Right cardiac atrium (tissue), 5 donors: ENCODE measurements at places on chromosomes 11 and 22.

GRCh38 chr11:62853279-62853965, 14.0 kb upstream of the WDR74 start:
- no peak for DNase-seq

- no peak for DNase-seq
Measured at GRCh38 chr11:120715239-120715638, 203.7 kb downstream of the GRIK4 start.

DNA sequence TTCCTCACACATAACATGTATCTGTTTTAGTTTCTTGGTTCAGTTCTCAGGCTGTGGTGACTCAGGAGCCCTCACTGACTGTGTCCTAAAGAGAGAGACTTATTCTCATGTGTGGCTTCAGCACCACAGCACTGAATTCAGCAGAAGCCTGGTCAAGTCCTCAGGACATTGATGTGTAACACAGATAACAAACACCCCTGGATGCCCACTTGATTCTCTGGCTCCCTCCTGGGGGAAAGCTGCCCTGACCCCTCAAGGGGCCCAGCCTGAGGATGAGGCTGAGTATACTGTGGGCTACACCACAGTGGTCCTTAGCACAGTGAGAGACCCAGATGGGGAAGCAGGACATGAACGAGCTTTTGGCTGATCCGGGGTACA, 87.2 kb upstream of the VPREB1 start:
- DNase-seq: no peak

GRCh38 chr11:46856605-46857343, 10.7 kb upstream of the CKAP5 start:
- DNase-seq: no peak

GRCh38 chr11:77150836-77151235, 22.8 kb downstream of the MYO7A start:
- DNase-seq: no peak

DNA sequence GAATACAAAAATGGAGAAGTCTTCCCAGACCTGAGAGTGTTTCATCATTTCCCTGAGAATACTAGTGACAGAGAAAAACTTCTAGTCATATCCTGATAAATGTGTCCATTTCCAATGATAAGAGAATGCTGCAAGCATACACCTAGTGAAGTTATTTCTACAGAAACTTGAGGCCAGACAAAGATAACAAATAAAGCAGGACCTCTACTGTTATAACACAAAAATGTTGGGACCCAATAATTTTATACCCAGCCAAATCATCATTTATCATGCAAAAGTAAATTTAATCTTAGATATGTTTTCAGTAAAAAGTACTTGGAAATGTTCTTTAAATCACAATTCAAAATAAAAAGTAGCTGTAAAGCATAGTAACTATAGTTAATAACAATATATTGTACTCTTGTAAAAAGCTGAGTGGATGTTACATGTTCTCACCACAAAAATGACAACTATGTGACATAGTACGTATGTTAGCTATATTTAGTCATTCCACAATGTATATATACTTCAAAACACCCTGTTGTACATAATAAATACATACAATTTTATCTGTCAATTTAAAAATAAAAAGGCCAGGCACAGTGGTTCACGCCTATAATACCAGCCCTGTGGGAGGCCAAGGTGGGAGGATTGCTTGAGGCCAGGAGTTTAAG, 12.6 kb downstream of the RRAS2 start:
- DNase-seq: no peak

- DNase-seq: no peak
Measured at GRCh38 chr11:130131961-130132850, 27.4 kb upstream of the ST14 start.

DNA sequence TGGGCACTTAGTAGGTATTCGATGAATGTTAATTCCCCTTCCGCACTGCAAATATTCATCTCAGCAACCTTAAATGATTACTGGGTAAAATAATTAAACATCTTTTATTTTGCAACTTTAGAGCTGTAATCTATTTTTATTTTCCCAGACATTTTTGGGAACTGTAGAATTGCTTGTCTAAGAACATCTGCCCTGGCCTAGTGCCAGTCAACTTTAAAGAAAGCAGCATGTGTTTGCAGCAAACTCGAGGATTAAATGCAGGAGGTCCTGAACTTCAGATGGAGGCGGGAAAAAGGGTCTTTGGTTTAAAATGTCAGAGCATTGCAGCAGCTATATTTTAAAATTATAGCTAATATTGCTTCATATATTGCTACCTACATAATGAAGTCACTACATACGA, 190.0 kb downstream of the PGR start:
- DNase-seq: no peak

DNA sequence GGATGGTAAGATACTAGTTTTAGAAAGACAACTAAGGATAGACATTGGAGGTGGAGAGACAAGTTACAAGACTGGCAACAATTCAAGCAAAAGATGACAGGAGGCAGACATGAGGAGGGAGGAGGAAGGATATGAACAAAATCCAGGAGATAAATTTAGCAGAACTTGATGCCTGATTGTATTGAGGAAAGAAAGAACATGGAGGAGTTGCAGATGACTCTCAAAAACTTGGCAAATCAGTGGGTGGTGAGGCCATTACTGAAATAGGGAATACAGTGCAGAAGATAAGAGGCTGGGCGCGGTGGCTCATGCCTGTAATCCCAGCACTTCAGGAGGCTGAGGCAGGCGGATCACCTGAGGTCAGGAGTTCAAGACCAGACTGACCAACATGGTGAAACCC, 2.7 kb upstream of the UPB1 start:
- DNase-seq: no peak

- DNase-seq: no peak
Measured at GRCh38 chr11:79672786-79673185, 232.0 kb upstream of the TENM4 start.

- DNase-seq: no peak
Measured at GRCh38 chr11:101487775-101488174, 96.0 kb downstream of the TRPC6 start.

- DNase-seq: no peak
Measured at GRCh38 chr22:25602916-25603315, 38.4 kb downstream of the GRK3 start.

- no peak for DNase-seq
Measured at GRCh38 chr11:117290809-117291396, at the start of gene BACE1-AS. Gene BACE1-AS (plus strand): TSS chr11:117291346.

DNA sequence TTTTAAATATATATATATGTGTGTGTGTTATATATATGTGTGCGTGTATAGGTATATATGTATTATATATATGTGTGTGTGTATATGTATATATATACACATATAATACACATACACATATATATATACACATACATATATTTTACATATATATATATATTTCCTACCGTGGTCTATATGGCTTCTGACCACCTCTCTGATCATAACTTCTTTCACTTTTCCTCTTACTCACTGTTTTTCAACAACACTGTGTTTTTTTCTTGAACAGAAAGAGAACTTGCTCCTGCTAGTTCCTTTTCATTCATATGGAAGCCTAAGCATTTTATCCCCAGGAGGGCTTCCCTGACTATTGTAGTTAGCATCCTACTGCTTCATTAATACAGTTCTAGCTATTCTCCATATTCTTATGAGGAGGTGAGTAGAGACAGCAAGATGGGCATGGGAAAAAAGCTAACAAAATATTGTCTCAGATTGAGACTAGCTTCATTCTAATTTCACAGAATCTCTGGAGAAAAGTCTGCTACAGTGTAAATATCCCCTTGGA, 38.5 kb upstream of the CTSC start:
- no peak for DNase-seq

GRCh38 chr11:86896441-86896841, 58.8 kb downstream of the FZD4 start:
- DNase-seq: no peak

DNA sequence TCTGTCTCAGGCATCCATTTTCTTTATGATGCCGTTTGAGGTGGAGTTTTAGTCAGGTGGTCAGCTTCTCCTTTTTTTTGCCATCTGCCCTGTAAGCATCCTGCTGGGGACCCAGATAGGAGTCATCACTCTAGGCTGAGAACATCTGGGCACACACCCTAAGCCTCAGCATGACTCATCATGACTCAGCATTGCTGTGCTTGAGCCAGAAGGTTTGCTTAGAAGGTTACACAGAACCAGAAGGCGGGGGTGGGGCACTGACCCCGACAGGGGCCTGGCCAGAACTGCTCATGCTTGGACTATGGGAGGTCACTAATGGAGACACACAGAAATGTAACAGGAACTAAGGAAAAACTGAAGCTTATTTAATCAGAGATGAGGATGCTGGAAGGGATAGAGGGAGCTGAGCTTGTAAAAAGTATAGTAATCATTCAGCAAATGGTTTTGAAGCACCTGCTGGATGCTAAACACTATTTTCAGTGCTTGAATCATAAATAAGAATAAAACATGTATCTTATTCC, 10.9 kb upstream of the HBE1 start:
- peak; percentile 57 for DNase-seq

DNA sequence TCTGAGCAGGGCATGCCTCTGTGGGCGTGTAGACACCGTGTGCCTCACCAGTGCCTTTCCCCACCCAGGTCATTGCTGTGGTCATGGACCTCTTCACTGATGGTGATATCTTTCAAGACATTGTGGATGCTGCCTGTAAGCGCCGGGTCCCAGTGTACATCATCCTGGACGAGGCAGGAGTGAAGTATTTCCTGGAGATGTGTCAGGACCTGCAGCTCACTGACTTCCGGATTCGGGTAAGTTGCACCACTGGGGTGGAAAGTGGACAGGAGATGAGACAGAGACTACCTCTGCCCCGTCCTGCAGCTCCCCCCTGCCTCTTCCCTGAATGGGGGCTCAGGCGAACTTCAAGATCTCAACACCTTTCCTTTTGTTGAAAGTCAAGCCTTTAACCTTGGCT, 24.3 kb downstream of the FAM83F start:
- DNase-seq: no peak

DNA sequence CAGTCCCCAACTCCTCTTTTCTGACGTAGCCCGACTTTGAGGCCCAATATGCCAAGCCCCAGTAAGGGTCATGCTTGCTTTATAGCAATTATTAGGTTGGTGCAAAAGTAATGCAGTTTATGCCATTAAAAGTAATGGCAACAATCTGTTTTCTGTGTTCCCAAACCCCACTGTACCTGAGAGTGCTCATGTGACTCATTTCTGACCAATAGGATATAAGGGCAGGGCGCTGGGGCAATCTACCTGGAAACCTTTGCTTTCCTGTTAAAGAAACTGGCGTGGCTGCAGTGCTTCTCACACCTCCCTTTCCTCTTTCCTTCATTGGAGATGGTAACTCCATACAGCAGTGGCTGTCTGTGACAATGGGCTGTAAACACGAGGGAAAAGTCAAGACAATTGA, 78.9 kb upstream of the MPPED2 start:
- no peak for DNase-seq

DNA sequence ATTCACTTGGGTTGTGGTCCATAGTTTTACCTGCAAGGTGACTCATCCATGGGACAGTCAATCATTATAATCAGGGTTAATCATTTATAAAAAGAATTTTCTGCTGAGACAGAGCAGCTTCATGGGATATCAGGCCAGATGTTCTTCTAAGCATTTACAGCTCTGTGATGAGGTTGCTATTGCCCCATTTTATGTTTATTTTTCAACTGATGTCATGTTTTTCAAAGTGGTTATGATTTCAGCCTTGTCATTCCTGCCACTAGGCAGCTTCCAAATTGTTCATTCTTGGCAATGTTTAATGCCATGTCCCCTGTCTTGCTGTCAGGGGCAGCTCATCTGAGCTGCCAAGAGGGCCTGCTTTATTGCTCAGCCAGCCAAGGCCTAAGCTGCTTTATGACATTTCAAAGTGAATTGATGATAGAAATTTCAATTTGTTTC, 35.9 kb upstream of the ZBED5 start:
- no peak for DNase-seq

DNA sequence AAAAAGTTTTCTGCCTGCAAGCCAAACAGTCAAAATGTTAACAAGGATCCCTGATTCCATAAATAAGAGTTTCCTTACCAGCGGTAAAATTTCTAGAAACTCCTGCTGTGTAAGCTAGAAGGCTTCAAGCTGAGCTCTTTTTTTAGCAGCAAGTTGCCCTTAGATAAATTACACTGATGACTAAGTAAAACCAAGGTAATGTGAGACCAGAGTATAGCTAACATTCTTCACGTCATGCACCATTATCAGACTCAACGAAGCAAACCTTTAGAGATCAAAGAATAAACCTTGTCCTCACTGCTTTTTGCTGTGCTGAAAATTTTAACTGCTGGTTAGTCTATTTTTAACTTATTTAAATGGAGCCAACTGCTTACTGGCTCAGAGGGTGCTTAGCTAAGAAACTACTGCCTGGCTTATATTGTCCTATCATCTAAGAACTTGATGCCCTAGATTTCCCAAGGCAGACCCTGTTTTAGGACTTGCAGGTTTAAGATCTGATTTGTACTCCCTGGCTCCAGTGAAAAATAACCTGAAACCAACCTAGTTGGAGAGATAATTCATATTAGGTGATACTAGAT, 900.7 kb downstream of the JRKL start:
- DNase-seq: no peak

DNA sequence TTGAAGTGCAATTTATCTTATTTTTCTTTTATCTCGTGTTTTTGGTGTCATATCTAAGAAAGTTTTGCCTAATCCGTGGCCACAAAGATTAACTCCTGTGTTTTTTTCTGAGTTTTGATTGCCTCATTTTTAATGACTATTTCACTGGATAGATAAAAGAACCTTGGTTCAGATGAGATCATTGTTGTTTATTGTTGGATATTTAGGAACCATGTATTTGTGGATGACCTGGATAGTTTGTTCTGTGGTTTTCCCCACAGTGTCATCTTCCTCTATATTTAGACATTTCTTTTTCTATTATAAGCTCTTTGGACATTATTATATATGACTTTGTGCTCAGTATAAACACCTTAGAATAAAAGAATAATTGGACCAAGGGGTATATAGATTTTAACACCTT, 37.2 kb downstream of the PPP6R3 start:
- no peak for DNase-seq

- DNase-seq: no peak
Measured at GRCh38 chr22:33002035-33002434, 56.1 kb downstream of the SYN3 start.

- no peak for DNase-seq
Measured at GRCh38 chr22:31253949-31254348, 38.3 kb downstream of the PIK3IP1 start.

DNA sequence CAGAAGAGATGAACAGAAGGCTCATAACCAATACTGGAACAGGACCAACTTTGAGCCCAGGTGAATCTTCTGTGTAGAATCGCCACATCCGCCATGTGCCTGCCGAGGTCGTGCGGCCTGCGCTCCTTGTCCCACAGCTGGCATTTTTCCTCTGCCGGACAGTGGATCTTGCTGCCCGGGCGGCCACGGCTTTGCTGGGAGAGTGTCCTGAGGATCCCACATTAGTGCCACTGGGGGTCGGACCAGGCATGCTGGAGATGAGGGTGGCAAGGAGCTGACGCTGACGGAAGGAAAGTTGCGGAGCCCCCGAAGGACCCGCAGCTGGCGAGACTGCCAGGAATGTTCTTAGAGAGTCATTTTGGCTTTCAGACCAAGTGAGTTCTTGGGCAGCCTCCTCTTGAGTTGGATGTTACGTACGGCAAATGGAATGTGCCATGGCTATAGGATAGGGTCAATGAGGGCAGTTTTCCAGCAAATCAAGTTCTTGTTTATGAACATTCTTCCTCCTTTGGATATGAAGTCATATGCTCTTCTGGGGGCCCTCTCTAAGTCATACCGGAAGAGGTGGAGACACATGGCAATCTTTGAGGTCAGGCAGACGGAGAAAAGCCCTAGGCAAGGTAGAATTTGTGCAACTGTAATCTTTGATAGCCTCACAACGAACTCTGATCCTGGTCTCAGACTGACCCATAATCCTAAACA, 57.4 kb upstream of the NUP160 start:
- DNase-seq: no peak

- DNase-seq: peak; percentile 78
Measured at GRCh38 chr11:65133724-65134123, 595 bp downstream of the SYVN1 start.

- no peak for DNase-seq
Measured at GRCh38 chr11:100004541-100004940, 682.5 kb upstream of the ARHGAP42 start.
